Thymus (tissue), 14 donors: ENCODE measurements at places on chromosomes 3 and 15. TPM values are rescaled to one million over a fixed set of nuclear protein-coding genes. Genes with fewer than 3 reads are reported as not detected.

GRCh38 chr3:161137260-161137659, 32.1 kb upstream of the B3GALNT1 start:
- no peak for DNase-seq

GRCh38 chr3:57983734-57984518, 24.3 kb upstream of the FLNB start:
- peak; percentile 48 for DNase-seq

DNA sequence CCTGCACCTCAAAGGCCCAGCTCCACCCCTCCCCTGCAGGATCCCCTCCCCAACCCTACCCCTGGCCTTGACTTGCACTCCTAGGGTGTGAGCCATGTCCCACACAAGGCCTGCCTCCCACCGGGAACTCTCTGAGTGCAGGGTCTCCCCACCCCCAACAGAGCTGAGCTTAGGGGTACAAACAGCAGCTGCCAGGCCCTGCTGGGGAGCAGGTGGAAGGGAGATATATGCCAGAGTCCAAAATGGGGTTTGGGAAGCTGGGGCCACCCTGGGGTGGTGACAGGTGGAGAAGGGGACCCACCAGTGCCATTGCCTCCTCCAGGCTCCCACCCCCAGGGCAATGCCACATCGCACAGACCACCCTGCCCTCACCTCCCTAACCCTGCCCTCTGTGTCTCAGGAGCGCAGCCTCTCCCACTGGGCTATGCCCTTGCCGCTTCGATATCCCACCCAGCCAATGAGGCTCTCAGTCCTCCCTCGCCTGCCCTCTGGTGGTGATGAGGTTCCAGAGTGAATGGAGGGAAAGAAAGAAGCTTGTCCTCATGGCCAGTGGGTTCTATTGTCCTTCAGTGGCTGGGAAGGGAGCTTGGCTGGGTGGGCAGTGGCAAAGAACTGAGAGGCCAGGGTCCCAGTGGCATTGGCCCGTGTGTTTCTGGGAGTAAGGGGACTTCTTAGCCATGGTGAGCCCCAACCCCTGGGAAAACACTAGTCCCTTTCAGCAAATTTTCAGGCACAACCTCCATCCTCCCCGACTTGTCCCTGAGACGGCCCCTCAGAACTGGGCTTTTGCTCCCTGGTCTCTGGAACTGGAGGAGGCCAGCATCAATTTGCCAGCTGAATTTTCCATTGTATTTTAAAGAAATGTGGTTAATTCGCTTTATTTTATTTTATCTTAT, 46.8 kb downstream of the CYP11A1 start:
- no peak for DNase-seq

DNA sequence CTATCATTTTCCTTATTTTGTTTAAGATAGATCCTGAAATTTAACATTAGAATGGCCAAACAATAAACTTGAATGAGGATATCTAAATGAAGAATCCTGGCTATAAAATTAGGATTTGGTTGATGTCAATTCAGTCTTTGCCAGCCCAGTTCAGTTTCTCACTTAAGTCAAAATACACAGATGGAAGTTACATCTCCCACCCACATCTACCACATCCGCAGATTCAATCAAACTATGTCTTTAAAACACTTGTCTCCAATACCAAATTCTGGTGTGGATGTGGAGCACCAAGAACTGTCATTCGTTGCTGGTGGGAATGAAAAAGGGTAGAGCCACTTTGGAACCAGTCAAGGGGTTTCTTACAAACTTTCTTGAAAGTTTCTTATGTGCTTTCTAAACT, 18.2 kb downstream of the CBLB start:
- DNase-seq, result no peak

GRCh38 chr3:172317984-172318383, 130.3 kb downstream of the GHSR start:
- no peak for DNase-seq

DNA sequence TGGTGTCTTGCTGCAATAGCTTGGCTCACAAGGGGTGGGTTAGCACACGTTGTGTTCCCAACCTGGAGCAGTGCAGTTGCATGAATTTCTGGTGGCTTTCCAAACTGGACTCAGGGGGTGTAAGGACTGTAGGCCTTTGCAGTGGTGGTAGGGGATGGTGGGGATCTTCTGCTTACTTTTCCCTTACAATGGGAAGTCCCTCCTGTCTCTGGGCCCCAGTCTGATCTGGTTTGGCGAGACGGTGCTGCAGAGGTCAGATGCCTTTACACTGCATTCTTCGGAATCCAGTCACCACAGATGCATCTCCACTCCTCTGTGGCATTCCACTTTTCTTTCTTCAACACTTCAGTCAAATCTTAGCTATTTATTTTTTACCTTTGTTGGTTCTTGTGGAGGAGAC, 132.1 kb downstream of the DOCK3 start:
- no peak for DNase-seq

GRCh38 chr15:45157974-45158373, 28.2 kb downstream of the DUOX1 start:
- no peak for DNase-seq

DNA sequence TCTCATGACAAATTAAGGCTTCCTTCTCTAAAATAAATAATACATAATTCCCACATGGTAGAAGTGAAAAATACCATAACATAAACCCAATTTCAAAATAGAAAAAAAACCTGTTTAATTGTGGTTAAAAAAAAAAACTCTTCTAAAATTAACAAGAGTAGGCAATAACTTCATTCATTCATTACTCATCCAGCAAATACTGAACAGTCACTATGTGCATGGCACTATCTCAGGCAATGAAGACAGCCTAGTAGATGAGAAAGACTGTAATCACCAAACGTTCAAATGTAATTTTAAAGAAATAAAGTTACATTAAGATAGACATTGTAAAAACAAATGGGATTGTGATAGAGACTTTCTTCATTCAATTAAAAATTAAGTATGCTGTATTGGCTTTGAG, 43.4 kb downstream of the TFDP2 start:
- DNase-seq, result no peak

GRCh38 chr15:52653431-52653964, 25.7 kb downstream of the ATOSA start:
- DNase-seq, result no peak

DNA sequence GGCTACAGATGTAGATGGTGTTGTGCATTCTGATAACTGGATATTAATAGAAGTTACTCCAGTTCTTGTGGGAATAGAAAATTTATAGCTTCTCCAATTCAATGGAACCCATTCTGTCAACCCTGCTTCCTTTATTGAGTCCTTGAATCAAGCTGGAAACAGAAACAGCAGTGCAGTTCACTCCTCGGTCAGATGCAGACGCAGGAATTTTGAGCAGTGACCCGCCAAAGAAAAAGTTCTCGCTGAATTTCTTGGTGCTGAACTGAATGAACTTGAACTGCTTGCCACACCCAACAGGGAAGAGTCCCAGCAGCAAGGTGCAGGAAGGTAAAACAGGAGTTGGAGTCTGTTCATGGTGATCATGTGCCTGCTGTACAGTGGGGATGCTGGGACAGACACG, 10.3 kb downstream of the HRH1 start:
- DNase-seq, result no peak

GRCh38 chr3:167162083-167162482, 218.0 kb downstream of the ZBBX start:
- DNase-seq, result no peak

- DNase-seq, result no peak
Measured at GRCh38 chr3:33360136-33360825, 79.9 kb downstream of the UBP1 start.

GRCh38 chr3:162034368-162034767, 537.8 kb downstream of the OTOL1 start:
- no peak for DNase-seq

- DNase-seq, result no peak
Measured at GRCh38 chr3:61381745-61382392, 130.6 kb upstream of the FHIT start.

DNA sequence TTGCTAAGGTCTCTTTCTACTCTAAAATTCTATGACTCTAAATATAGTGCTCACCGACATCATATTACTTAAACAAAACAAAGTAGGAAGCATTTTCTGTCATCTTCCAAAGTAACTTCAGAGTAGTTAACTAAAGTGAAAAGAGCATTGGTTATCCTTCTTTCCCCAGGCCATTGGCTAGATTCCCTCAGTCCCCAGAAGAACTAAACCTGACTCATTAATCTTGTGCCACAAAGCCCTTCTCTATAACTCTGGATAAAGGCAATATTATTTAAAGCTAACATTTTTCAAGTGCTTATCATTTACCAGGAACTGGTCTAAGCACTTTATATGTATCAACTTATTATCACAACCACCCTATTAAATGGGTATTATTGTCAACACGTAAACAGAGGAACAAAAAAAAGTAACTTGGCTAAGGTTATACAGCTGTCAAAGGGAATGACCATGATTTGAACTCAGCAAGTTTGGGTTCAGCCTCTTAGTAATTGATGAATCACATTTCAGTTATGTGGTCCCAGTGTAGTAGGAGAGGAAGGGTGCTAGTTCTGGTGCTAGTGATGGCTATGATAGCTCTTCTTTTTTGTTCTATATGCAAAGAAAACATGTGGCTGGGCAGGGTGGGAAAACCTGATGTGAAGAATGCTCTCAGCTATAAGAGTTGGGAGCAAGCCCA, 304.9 kb downstream of the FGF12 start:
- no peak for DNase-seq

- no peak for DNase-seq
Measured at GRCh38 chr15:91491101-91491950, 362.2 kb upstream of the SLCO3A1 start.

DNA sequence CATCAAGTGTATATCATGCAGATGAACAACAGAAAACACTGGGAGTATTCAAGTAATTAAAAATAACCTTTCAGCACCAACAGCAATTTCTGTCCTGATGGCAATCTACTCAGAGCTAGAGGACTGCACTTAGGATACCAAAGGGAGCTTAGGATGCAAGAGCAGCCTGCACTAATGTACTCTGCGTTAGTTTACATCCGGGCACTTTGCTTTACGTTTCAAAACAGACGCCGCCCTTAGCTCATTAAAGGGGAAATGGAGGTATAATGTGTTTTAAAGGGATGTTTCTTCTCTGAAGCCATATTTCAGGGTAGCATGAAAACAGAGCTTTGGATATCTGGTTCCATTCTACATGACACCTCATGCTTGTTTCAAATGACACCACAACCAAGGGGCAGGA, 14.0 kb upstream of the B3GNT5 start:
- no peak for DNase-seq

DNA sequence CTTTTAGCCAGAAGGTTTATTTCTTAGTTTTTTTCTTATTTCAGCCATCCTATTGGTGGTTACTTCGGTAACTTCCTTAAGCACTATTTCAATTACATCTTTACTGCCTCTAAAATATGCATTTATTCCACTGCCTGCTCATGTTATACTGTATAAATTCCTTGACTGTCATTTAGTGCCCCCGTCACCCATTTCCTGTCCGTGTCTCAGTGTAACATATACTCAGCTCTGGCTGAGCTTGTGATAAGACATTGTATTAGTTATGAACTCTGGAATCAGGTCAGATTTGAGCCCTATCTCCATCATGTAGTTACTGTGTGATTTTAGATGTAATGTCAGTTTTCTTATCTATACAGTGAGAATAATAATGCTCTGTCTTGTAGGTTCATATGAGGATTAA, 24.2 kb downstream of the PIAS1 start:
- DNase-seq, result no peak

DNA sequence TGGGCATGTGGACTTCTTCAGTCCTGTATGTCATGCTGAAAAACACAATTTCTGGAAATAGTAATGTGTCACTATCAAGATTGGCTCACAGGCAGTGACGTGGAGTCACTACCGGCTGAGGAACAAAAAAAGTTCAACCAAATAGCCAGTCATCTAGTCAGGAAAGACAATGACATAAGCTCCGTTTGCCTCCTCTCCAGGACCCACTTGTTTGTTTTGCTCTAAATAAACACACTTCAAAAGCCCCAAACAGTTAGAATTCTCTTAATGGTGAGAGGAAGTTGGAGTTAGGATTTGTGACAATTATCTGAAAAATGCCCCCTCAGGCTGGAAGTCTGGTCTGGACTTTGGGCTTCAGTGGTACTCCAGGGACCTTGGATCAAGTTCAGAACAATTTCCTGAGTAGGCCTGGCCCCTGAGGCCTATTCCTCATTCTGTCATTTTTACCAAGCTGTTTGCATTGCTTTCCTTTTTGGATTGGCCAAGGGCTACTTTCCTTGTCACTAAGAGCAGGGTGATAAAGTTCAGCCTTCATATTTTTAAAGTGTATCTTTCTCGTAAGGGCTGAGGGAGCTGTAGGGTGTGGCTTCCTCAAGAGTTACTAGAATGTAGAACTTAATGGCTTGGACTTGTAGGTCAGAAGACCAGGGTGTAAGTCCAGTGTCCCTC, 98.9 kb downstream of the EOMES start:
- no peak for DNase-seq

- no peak for DNase-seq
Measured at GRCh38 chr3:38493031-38493430, 3.1 kb upstream of the EXOG start.

- DNase-seq, result no peak
Measured at GRCh38 chr3:111246967-111247760, 175.5 kb downstream of the NECTIN3 start.

- DNase-seq, result no peak
Measured at GRCh38 chr15:40550341-40551037, 14.4 kb downstream of the CCDC32 start.

DNA sequence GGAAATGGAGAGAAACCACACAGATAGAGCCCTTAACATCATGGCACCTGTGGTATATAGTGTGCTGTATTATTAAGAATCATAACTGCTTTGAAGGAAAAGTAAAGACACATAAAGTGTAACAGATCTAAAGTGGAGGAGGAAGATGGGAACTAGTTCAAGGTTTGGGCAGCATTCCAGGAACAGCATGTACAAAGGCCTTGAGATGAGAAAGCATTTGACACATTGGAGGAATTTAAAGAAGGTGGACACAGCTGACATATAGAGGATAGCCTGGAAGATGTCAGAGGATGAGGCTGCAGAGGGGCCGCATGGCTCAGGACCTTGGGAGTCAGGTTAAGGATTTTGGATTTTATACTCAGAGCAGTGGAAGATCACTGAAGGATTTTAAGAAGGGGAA, 39.0 kb downstream of the LRTM1 start:
- DNase-seq, result no peak

- no peak for DNase-seq
Measured at GRCh38 chr3:63473641-63474166, 178.8 kb upstream of the SNTN start.

- DNase-seq, result no peak
Measured at GRCh38 chr3:157376603-157377300, 59.9 kb upstream of the PTX3 start.

- DNase-seq, result no peak
Measured at GRCh38 chr15:25859838-25860645, 3.1 kb downstream of the ATP10A start.

GRCh38 chr3:14125193-14126016, 553 bp downstream of the TMEM43 start:
- DNase-seq, result no peak

PAQR9 gene
- 0.05 TPM for total RNA-seq

HIGD2B gene
- total RNA-seq, result 0.09 TPM

HYAL1 gene
- 0.09 TPM for total RNA-seq

CDHR4 gene
- not detected for total RNA-seq

TEX9 gene
- 5.0 TPM for total RNA-seq

SPATA12 gene
- 0.05 TPM for total RNA-seq

SAMMSON gene
- total RNA-seq, result under 0.01 TPM

TMEM158 gene
- 0.66 TPM for total RNA-seq

CNTN6 gene
- 0.52 TPM for total RNA-seq

THAP10 gene
- total RNA-seq, result 0.52 TPM
